Activated naive CD8-positive, alpha-beta T cell treated with anti-CD3 and anti-CD28 coated beads for 36 hours (primary cell): ENCODE measurements at places on chromosomes 1 and 21.

- DNase-seq: no peak
Measured at GRCh38 chr1:152967201-152967600, 3.2 kb upstream of the SPRR4 start.

DNA sequence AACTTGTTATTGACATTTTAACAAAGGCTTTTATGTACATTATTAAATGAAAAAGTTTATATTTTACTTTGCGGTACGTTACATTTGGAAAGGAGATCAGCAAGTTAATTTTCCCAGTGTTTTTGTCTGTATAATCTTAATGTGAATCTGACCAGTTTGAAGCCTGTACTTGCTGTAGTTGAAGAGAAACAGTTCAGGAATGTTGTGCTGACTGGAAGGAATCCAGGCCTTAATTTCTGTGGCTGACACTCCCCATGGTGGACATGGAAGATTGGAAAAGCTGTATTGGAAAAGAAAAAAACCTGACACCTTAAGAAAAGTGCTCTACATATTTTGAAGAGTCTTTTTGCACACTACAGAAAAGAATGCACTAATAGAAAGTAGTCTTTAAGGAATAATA lies 15.5 kb downstream of the LEPR start:
- DNase-seq: no peak

DNA sequence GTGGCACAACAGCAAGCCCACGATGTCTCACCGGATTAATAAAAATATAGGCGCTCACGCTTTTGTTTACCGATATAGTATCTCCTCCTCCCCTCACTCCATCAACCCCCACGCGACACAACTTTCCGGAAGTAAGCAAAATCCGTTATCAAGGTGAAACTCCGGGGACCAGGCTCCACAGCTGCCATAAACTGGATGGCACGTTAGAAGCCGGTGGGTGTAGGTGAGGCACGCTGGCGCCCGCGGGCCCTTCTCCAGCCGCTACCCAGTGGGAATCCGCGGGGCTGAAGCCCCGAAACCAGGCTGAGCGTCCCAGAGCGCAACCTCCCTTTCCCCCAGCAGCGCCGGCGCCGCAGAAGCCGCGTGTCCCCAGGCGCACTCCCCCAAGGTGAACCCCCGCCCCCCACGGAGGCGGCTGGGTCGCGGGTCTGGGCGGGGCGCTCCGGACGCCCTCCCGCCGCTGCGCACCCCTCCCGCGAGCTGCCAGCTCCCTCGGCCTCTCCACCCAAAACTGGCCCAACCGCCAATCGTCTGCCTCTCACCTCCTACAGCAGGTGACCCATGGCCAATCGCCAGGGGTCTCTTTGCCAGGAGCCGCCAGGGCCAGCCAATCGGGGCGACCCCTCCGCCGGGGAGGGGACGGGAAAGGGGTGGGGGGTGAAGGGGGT lies 112.4 kb downstream of the OSBPL9 start:
- DNase-seq: peak; percentile 98

DNA sequence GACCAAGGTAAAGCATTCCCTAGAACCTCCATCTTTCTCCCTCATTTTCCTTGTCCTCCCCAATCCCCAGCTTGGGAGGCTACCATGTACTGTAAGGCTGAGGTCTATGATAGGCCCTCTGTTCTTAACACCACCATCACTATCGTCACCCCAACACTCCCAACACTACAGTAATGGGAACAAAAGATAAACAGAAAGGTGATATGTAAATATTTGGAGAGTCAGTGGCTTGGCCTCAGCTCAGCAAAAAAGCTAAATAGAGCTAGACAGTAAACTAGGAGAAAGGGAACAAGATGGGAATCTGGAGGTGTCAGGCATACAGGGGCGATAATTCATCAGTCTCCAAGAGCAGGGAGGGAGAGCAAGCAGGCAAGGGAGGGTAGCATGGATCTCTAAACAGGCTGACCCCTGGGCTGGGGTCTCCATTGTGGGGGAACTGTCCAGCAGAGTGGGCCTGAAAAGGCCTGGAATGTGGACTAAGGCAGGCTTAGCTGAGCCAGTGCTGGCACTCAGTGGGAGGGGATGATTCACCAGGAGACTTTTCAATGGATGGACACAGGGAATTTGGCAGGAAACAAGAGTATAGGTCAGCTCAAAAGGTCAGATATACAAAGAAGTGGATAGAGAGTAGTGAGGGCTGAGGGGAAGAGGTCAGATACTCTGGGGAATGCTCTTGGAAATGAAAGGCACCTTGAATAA lies 6.7 kb downstream of the WNT2B start:
- no peak for DNase-seq

DNA sequence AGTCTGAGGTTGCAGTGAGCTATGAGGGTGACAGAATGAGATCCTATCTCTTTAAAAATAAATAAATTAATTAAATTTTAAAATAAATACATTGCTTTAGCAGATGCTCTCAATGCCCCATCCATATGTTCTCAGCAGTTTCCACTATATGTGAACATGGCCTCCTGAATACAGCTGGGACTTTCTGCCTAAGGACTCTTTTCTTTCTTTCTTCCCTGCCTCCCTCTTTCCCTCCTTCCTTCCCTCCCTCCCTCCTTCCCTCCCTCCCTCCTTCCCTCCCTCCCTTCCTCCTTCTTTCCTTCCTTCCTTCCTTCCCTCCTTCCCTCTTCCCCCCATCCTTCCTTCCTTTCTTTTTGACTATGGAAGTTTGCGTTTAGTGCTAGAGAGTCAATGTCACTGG lies 10.2 kb upstream of the GRIK1 start:
- DNase-seq: no peak

DNA sequence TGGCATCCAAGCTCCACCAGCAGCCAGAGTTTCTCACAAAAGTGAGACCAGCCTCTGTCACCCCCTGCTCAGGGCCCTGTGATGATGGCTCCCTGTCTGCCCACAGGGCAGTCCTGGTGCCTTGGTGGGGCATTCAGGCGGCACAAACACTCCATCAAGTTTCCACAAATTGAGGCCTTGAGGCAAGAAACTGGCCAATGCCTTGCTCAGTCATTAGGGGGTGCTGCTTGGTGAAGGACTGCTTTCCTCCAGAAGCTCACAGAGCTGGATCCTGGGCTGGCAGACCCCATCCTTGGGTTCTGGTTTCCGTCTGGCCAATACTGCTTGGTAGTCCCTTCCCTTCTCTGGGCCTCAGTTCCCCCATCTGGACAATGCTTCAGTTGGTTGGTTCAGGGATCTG lies 12.5 kb upstream of the AHDC1 start:
- no peak for DNase-seq
